SK-N-SH (cell line): ENCODE measurements at places on chromosomes 13 and 19. TPM values are rescaled to one million over a fixed set of nuclear protein-coding genes. Genes with fewer than 3 reads are reported as not detected.

The SHISA7 gene
- 0.02 TPM in 1 of 2 replicates, not detected in the other for polyA plus RNA-seq

The OR7D2 gene
- not detected in 2 replicates for polyA plus RNA-seq

The ATG4D gene
- polyA plus RNA-seq, result 19.7 and 22.6 TPM in 2 replicates

The MEDAG gene
- polyA plus RNA-seq, result 0.03 TPM in 1 of 2 replicates, not detected in the other

DNA sequence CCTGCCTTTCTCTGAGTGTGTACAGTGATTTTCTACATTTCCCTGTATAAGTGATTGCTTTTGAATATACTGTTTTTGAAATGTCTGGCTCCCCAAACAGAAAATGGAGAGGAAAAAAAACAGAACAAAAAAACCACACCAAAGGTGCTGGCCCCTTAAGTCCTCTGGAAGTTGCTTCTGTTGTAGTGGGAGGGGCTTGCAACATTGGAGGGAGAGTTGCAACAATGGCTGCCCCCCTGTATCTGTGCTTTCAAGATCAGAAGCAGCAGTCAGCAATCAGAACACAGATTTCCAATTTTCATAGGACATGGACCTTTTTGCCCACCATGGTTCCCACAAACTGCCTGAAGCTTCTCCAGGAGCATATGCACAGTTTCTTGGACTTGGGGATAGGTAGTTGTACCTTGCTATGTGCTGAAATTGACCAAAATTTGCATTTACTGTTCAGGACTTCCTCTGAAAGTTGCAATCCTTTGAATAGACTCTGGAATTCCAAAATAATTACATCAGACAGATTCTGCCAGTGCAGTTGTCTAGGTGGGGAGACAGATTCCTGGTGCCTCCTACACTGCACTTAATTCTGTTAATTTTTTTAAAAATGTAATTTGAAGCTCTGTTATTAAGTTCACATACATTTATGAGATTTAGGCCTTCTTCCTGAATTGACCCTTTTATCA, 13.8 kb downstream of the BIVM start:
- DNase-seq, result no peak

DNA sequence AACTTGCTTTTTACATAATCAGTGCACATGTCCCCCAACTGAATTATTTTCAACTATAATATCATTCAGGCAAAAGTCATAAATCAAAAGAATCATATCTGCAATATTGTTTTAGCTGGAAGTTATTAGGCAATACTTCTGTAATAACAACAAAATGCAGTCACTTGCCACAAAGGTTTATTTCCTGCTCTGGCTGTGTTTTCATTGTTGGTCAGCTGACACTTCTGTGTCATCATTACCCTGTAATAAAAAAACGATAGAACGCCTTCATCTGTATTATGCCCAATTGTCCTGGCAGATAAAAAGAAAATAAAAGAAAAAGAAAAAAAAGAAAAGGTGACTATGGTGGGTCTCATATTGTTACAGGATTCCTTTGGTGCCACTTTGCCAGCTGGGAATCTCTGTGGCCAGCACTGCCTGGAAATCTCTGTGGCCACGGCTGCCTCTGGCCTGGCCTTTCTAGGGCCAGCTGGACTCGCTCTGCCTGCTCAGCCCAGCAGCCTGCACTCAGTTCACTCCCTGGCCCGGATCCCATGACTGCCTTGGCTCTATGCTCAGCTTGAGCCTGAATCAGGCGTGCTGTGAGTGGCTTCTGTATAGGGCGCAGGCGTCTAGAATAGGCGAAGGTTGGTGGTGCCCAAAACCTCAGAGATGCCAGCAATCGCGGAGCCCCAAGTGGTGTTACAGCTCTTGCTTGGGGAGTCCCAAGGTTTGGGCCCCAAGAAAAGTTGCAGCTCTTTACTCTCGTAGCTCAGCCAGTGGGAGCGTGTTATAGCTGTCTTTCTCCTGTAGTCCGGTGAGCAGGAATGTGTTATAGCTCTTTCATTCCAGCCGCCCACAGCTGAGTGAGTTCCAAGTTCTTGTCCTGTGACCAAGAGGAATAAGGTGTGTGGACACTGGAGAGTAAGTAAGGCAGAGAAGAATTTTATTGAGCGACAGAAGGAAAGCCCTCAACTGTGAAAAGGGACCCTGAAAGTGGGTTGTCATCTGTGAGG, 1227.1 kb downstream of the SLITRK1 start:
- no peak for DNase-seq

GRCh38 chr13:44118881-44119280, 239.2 kb downstream of the LACC1 start:
- no peak for DNase-seq

- no peak for DNase-seq
These were observed 11.8 kb downstream of the IL17D start for GRCh38 chr13:20715330-20715712.

DNA sequence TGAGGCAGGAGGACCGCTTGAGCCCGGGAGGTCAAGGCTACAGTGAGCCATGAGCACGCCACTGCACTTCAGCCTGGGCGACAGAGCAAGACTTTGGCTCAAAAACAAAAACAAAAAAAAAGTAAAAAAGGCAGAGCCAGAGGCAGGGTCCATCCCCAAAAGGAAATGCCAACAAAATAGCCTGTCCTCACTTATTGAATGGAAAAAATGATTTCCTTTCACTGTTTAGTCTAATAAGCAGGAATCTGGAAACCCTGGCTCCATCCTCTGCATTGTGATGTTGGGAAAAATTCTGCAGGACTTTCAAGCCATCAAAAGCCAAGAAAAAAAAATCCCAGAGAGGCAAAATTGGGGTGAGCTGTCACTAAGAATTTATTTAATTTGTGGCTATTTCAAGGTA, 23.2 kb downstream of the ZIC5 start:
- no peak for DNase-seq

DNA sequence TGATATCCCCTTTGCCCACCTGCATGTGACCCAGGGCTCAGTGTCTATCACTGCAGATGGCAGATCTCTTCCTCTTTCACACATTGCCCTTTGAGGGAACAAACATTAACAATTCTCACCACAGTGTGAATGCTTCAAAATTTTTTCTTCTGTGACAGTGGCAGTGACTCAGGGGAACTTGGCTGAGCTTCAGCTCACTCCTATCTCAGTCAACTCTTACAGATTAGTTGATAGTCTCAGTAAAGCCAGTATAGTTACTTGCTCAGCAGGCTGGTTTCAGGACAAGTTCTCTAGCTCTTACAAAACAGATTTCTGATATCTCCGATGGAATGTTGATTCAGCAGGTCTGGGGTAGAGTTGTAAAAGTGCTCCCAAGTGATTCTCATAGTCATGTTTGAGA, 166.9 kb downstream of the DLEU7 start:
- no peak for DNase-seq

DNA sequence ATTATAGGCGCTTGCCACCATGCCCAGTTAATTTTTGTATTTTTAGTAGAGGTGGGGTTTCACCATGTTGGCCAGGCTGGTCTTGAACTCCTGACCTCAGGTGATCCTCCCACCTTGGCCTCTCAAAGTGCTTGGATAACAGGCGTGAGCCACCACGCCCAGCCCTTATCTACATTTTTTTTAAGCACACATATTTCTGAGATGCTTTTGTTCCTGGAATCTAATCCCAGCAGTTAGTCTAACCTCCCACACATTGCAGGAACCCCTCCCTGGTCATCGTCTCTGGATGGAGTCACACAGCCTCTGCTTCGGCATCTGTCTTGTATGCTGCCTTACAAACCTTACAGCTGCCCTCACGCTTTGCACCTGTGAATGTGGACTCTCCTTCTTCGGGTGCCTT, 15.1 kb upstream of the KATNAL1 start:
- no peak for DNase-seq

DNA sequence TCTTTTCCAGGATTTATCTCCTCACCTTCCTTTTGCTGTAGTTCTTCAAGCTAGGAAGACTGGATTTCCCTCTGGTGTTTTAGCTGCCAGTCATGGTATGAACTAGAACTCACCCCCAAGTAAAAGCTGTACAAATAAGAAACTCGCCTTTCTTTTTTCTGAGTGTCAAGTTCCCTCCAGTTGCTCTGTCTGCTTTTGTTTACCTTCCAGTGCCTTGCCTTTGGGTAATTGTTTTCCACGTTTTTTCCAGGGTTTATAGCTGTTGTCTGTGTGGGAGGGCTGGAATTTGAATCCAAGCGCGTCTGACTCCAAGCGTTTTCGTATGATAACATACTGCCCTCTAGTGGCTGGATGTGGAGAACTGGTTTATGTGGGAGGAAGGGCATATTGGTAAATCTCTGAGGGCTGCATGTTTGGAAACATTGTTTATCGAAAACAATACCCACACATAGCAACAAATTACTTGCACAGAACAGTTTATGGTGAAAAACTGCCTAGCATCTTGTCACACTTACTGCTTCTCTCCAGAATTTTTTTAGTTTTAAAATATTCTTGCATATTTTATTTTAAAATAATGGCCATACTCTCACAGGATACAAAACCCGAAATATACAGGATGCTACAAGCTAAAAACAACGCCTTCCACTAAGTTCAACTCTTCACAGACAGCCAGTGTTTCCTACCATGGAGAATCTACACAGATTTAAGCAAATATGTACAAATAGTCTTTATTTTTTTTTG, 19.2 kb downstream of the RCN3 start:
- peak; percentile 83 for DNase-seq

- no peak for DNase-seq
These were observed 22.1 kb upstream of the GGACT start for GRCh38 chr13:100610391-100611347.

DNA sequence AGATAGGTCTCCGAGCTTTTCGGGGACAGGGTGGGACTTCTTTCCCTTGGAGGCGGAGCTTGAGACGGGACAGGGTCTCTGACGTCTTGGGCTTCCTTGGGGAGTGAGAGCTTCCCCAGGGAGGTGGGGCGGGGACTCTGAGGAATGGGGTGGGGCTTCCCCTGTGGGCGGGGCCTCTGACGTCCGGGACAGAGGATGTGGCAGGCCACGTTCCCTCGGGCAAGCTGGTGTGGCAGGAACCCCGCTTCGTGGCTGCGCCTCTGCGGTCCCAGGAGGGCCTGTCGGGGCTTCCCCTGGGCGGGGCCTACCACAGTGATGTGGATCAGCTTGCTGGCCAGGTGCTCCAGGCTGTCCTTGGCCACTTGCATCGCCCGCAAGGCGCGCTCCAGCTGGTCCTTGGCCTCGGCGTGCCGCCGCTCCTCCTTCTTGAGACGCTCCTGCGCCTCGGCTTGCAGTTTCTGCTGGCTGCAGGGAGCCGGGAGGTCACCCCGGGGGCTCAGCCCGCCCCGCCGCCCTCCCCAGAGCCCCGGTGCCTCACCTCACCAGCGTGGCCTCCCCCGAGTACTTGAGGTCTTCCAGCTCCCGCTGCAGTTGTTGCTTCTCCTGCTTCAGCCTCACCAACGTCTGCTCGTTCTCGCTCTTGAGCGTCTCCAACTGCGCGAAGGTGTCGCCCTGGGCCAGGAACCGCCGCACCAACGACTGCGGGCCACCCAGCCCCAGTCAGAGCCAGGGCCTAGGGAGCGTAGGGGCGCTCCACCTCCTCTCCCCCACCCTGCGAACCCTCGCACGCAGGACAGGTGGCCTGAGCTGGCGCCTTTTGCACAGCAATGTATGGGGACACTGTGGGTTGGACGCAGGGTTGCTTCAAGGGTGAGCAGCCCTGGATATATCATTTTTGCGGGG, 3.3 kb upstream of the RGL3 start:
- peak; percentile 39 for DNase-seq

GRCh38 chr13:40375489-40376171, 290.8 kb downstream of the FOXO1 start:
- peak; percentile 67 for DNase-seq

DNA sequence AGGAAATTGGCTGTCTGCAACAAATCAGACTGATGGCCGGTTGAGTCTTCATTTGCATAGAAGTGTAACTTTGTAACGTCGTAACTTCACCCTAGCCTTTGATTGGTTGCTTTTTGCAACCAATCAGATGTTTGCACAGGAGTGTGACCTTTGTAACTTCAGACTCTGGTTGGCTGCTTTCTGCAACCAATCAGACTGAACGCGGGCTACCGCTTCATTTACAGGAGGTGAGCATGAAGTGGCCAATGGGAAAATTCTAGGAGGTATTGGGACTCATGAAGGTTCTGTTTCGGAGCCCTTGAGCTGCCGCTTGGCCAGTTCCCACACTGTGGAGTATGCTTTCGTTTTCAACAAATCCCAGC, 441 bp upstream of the ZNF559 start:
- peak; percentile 66 for DNase-seq

GRCh38 chr13:27631156-27631555, 9.5 kb downstream of the POLR1D start:
- no peak for DNase-seq

DNA sequence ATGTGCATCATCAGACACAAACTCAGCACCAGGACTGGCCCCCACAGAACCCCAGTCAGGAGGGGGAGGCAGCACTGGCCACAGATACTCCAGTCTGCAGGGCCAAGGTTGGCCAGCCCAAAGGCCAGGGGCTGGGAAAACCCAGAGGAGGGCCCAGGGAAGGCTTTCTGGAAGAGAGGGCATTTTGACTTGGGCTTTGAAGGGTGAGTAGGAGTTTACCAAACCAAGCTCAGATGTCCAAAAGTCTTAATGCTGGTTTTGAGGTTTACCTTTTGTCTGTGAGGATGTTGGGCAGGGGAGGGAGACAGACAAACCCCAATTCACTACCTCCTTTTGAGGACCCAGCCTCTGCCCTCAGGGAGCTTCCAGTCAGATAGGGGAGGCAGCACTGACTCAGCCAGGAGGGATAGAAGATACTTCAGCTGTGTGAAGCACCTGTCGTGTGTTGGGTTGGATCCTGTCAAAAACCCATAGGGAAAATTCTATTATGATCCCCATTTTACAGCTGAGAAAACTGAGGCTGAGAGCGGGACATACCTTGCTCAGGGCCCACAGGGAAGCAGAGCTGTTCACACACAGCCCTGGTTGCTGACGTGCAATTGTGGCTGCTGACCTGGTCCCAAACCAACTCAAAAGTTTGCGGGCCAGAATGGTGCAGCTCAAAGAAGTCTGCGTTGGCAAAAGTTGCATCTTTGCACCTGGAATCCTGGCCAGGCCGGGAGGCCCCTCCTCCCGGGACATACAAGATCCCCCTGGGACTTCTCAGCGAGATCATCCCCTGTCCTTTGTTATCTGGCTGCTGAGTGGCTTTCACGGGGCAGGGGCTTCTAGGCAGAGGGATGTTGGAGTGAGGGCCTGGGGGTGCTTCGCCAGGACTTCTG, 13.1 kb downstream of the CILP2 start:
- no peak for DNase-seq

GRCh38 chr13:98479496-98480003, 97.4 kb downstream of the STK24 start:
- DNase-seq, result no peak

GRCh38 chr19:55626350-55626749, 2.0 kb upstream of the ZNF784 start:
- no peak for DNase-seq

- DNase-seq, result no peak
These were observed 71.2 kb downstream of the GNG7 start for GRCh38 chr19:2631213-2631821.
